PC-3 (cell line): ENCODE measurements at places on chromosomes 1 and 21.

- DNase-seq: no peak
Measured at GRCh38 chr1:12405325-12406210, 175.7 kb downstream of the VPS13D start.

GRCh38 chr1:201537891-201538611, 876 bp upstream of the NAV1 start:
- peak; percentile 35 for DNase-seq

DNA sequence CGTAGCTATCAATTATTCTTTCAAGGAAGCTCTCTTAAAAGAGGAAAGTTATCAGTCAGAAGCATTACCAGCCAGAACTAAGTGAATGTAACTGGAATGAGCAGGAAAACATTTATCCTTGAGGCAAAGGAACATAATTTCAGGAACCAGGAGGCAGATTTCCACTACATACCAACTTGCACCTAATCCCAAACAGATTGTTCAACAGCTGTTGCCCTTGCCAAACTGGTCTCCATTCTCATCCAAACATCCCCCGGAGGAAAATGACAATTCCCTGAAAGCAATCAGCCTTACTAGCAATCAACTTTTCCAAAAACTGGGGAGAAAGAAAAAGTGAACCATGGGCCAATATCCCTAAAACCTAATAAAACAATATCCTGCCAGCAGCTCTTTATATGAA, 35.0 kb downstream of the ENAH start:
- no peak for DNase-seq

DNA sequence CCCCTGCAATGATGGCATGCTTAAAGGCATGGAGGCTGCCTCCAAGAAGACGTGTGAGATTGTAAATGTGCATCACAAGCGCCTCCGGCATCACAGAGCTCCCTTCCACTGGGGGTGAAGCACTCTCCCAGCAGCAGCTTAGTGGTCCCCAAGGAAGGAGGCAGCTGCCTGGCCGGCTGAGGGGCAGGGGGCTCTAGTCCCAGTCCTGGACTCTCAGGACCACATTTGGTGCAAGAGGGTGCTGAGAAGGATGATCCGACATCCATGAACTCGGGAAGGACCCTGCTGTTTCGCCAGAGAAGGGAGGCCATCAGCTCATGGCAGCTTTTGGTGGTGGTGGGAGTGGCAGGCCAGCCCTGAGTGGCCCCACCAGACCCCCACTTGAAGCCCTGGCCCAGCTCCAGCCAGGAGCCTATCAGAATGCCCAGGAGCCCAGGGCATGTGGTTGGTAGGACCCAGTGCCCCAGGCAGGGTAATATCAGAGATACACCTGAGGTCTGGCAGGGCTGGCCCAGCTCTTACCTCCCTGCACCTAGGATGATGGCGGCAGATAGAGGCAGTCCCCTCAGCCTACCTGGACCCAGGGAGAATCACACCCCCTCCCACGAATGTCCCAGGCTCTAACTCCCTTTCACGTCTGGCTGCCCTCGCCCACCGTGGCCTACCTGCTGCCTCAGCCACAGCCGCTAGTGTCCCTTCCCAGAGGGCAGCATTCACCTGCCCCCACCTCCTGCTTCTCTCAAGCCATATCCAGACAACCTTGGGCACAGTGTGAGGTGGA, 2.4 kb upstream of the WNT9A start:
- no peak for DNase-seq

- DNase-seq: no peak
Measured at GRCh38 chr1:210662291-210663050, 333.8 kb downstream of the HHAT start.

GRCh38 chr1:162782671-162783070, 7.8 kb upstream of the HSD17B7 start:
- no peak for DNase-seq

DNA sequence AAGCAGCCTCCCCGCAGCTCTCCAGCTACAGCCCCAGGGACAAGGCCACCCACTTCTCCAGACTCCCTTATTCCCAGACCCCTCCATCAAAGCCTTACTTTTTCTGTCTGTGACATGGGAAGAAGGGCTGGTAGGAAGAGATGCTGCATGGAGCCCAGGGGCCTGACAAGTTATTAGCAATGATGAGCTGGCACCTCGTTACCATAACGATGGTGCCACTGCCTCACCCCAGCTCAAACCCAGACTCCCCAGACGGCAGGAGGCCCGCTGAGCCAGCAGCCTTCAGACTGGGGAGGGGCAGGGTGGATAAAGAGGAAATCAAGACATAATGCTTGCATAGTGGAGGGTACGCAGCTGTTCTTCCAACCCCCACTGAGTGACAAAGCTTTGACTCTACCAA, 3.3 kb downstream of the DLGAP3 start:
- no peak for DNase-seq

GRCh38 chr1:226633541-226634165, 85.1 kb downstream of the STUM start:
- DNase-seq: no peak

GRCh38 chr1:233097959-233098580, 147.7 kb downstream of the NTPCR start:
- DNase-seq: no peak

- DNase-seq: no peak
Measured at GRCh38 chr1:11058595-11059154, 1.1 kb downstream of the SRM start.

GRCh38 chr1:4593106-4593505, 61.3 kb upstream of the AJAP1 start:
- DNase-seq: no peak

DNA sequence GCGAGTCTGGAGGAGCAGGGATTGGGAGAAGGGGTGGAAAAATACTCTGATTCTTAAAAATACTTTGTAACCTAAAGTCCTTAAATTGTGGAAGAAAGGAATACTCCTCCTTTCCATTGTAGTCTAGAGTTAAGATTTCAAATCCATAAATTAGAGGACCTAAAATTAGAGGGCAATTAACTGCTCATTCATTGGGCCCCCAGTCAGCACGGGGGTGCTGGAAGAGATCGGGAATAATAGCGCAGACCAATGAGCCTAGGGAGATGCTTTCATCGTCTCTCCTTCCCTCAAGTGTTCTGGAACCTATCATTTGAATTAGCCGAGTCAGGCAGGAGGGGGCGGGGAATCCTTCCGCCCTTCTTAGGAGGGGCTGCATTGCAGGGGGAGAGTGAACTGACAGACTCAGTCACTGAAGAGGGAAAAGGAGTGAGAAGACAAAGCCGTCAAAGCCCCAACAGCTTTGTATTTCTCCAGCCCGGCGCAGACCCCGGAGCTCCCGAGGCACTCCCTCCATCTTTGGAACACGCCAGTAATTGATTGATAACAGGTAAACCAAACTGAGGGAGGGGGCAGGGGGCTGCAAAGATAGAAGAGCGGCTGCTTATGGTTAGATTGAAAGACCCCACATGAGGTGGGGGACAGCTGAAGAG, at the start of gene MLLT11:
MLLT11 (plus strand) TSS at position 391 of the 650 bp plus-strand sequence. CDS start 6,828 bp downstream, outside the sequence.
- peak; percentile 66 for DNase-seq

DNA sequence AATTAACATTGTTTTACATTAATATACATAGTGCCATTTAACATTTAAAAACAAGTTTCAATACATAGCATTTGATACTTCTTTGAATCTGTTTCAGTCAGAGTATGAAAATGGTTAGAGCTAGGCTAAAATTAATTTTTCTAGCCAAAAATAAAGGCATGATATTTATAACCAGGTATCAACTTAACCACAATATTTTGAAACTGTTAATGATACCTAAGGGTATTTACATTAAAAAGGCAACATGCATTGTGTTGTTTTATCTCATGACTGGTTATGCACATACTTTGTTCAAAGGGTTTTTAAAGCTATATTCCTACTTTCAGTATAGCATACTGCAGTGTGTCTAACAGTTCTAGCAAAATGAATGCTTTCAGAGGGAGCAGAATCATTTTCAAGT, 130.0 kb downstream of the HS2ST1 start:
- no peak for DNase-seq

- DNase-seq: no peak
Measured at GRCh38 chr1:179087665-179088064, 5.8 kb downstream of the TOR3A start.

DNA sequence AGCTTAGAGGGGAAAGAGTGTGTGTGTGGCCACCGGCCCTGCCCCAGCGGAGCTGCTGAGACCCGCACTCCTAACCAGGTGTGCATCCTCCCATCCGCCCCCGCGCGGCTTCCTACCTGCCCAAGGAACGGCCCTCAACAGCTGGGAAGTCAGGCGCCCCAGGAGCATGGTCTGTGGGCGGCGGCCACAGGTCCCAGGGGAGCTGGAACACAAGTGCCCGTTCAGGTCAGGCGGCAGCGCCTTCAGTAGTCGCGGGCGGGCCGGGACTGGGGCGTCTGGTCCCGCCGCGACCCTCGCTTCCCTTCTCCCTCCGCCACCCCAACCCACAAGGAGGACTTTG, 448 bp downstream of the AURKAIP1 start:
- no peak for DNase-seq

- no peak for DNase-seq
Measured at GRCh38 chr1:92515796-92516201, 29.1 kb upstream of the GFI1 start.

GRCh38 chr1:3736708-3737107, 15.5 kb upstream of the CCDC27 start:
- DNase-seq: no peak

DNA sequence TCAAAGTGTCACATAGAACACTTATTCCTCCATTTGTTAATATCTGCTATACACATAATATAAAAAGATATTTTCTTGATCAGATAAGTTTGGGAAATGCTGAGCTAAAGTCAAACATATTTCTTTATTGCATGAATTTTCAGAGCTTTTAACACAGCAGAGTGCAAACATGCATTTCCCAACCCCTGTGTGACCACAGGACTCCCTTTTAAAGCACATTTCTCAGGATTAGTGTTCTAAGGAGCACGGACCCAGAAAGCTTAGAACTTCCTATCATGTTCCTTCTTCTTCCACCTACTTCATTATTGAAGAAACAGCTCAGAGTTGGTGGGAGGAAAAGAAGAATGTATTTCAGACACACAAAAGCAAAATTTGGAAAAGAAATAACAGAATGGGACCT, 109.1 kb upstream of the CDC42BPA start:
- no peak for DNase-seq

DNA sequence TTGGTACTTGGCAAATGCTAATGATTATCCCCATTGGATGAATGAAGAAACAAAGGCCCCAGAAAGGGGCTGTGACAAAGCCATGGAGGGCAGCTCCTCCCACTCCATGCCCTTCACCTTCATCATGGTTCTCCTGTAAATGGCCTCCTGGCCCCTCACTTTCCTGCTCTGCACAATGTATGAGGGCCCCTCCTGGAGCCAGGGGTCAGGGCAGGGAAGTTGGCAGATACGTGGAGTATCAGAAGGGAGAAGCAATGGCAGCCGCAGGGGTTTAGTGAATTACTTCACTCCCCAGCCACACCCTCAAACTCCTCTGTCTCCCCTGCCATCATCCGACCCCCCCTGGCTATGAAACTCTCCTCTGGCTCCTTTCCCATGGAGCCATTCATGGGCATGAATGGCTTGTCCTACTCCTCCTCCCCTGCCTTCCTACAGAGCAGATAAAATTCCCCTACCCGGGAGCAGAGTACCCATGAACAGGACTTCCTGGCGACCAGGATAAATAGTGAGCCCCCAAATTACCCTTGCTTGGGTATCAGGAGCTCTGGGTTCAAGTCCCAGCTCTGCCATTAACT, 86.3 kb downstream of the CAMK2N1 start:
- DNase-seq: no peak

GRCh38 chr1:159902541-159902940, 2.6 kb upstream of the CFAP45 start:
- no peak for DNase-seq

GRCh38 chr21:17708522-17709265, 96.0 kb upstream of the BTG3 start:
- DNase-seq: no peak

- no peak for DNase-seq
Measured at GRCh38 chr1:234518876-234519275, 39.9 kb upstream of the TARBP1 start.

DNA sequence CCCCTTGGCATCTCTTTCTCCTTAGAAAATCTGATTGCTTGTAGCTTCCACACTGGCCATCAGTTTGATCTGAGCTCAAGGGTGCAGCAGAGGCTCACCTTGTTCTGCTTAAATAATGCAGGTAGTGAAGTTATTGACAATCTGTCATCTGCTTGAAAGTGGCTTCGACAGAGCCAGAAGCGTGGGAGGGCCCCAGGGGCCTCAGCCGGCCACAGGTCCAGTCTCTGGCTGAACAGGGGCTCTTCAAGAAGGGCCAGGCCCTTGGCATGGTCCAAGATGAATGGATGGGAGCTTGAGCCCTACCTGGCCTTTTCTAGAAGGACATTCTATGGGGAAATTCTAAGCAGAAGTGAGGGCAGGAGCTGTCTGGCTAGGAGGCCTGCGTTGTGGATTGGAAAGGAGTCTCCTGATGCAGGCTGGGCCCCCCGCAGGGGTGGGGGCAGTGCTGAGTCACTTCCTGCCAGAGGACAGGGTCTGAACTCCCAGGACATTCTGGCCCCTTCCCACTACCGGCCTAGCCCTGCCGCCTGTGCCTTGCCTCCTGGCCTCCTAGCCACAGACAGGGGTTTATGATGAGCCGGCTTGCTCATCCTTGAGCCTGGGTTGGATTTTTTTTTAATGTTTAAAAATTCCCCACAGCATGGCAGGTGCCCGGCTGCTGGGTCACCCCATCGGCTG, 162.3 kb upstream of the VAMP3 start:
- no peak for DNase-seq

DNA sequence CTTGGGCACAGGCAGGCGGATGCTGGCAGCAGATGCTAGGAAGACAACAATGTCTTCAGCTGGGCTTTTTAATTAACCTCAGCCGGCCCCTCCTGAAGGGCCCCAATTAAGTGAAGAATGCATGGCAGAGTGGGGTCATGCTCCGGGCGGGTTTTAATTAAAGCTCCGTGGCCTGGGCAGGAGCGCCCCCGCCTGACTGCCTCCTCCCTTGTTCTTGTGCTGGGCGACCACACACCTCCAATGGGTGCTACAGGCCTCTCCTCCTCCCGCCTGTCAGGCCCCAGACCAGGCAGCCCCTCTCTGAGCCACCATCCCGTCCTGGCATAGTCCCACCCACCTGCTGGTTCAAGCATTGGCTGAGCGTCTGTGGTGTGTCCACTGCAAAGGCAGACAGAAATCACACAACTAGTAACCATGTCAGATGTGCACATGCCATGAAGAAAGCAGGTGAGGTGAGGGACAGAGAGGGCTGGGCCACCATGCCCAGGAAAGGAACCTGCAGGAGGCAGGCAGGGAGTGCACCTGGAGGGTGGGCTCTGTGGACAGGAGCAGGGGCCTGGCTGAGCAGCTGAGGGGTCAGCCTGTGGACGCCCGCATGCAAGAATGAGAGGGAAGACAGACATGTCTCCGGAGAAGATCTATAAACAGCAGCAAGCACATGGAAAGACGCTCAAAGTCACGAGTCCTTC, 8.5 kb upstream of the ARF1 start:
- no peak for DNase-seq

DNA sequence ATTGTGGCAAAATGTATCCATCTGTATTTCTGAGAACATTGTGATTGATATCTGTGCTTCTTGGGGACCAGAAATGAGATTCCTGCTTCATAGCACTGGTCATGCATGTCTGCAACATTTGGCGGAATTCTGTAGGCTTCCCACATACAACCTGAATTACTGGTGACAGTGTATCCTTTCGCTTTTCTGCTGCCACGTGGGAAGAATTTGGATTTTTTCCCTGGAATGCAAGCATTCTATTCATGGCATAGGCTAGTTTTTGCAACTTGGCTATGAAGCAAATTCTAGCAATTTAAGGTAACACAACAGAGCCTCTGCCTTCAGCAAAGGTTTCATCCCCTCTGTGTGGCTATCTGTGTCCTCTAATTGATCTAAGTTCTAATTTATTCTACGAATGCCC, 85.9 kb downstream of the BCAR3 start:
- no peak for DNase-seq
